GM12878 (cell line): ENCODE measurements at places on chromosomes 7 and 10. TPM values are rescaled to one million over a fixed set of nuclear protein-coding genes. Genes with fewer than 3 reads are reported as not detected.

GRCh38 chr7:120070201-120070600 lies 202.8 kb upstream of the KCND2 start:
- H3K36me3 ChIP-seq: no peaks in the 10 kb centered on the region
- H3K4me1 ChIP-seq: no peaks in the 10 kb centered on the region
- H3K27me3 ChIP-seq: no peaks in the 10 kb centered on the region
- DNase-seq: peak; percentile 17
- H3K27ac ChIP-seq: no peak overlapping the region

DNA sequence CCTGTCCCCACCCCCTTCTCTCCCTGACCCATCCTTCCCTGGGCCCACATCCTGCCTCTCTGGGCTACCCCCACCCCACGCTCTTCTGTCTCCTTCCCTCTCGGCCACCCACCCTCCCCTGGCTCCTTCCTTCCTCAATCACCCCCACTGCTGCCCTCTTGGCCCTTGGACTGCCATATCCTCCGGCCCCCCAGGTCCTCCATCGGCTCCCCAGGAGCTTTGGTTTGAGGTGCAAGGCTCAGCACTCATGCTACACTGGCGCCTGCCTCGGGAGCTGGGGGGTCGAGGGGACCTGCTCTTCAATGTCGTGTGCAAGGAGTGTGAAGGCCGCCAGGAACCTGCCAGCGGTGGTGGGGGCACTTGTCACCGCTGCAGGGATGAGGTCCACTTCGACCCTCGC lies 10.9 kb downstream of the EPHB6 start:
- no peak overlapping the region for H3K27ac ChIP-seq
- DNase-seq: no peak
- H3K36me3 ChIP-seq: no peaks in the 10 kb centered on the region
- H3K27me3 ChIP-seq: no peaks in the 10 kb centered on the region; the same call in 1 of the 2 replicates

- no peaks in the 10 kb centered on the region for H3K36me3 ChIP-seq
- H3K4me3 ChIP-seq: peak within 1 kb of the TSS; percentile 50; the same call in 1 of the 2 replicates
- no peak for DNase-seq
- H3K4me1 ChIP-seq: peaks cover 16% of the 10 kb centered on the region
Observed at GRCh38 chr7:12570534-12571461, at the start of gene SCIN. TSS of gene SCIN (plus strand) at chr7:12570720. CDS start at chr7:12570787, 67 bp downstream.

- no peaks in the 10 kb centered on the region for H3K4me1 ChIP-seq
- H3K4me3 ChIP-seq: no peak overlapping the region
- no peaks in the 10 kb centered on the region; the same call in 1 of the 2 replicates for H3K36me3 ChIP-seq
- no peak overlapping the region for H3K27ac ChIP-seq
- no peak for DNase-seq
Observed at GRCh38 chr7:4791738-4792536, 16.5 kb downstream of the AP5Z1 start.

The CPED1 gene
- 0.21 and 0.77 TPM in 2 replicates for total RNA-seq

- no peaks in the 10 kb centered on the region for H3K27me3 ChIP-seq
- H3K27ac ChIP-seq: no peak overlapping the region
- no peak for DNase-seq
Observed at GRCh38 chr10:105188737-105189462, 547.8 kb downstream of the SORCS3 start.

The BICC1 gene
- total RNA-seq: 0.08 and 0.10 TPM in 2 replicates

DNA sequence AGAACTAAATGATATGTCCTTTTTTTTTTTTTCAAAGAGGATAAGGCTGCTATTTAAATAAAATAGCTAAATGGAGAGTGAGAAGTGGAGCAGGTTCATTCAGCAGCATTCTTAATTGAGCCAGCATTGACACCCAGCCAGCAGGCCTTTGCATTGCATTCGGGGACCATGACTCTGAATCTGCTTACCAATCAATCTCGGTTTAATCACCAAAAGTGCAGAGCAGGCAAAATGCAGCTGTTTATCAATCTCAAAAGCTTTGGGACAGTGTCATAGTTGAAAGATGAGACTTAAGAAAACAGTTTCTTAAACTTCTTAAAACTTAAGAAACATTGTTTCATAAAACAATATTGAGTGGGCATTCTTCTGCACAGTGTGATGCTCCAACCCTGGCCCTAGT lies 51.7 kb downstream of the PLEKHA8 start:
- H3K27me3 ChIP-seq: no peaks in the 10 kb centered on the region
- H3K4me1 ChIP-seq: no peaks in the 10 kb centered on the region
- no peaks in the 10 kb centered on the region for H3K36me3 ChIP-seq
- no peak overlapping the region for H3K4me3 ChIP-seq

GRCh38 chr7:36532981-36533499 lies 143.4 kb downstream of the ANLN start:
- DNase-seq: no peak
- no peaks in the 10 kb centered on the region for H3K27me3 ChIP-seq
- no peaks in the 10 kb centered on the region for H3K4me1 ChIP-seq
- no peak overlapping the region for H3K27ac ChIP-seq
- no peak overlapping the region for H3K4me3 ChIP-seq

- no peaks in the 10 kb centered on the region for H3K27me3 ChIP-seq
- no peaks in the 10 kb centered on the region for H3K36me3 ChIP-seq
- DNase-seq: no peak
- no peak overlapping the region for H3K4me3 ChIP-seq
Observed at GRCh38 chr7:8627325-8627724, 193.9 kb downstream of the NXPH1 start.

DNA sequence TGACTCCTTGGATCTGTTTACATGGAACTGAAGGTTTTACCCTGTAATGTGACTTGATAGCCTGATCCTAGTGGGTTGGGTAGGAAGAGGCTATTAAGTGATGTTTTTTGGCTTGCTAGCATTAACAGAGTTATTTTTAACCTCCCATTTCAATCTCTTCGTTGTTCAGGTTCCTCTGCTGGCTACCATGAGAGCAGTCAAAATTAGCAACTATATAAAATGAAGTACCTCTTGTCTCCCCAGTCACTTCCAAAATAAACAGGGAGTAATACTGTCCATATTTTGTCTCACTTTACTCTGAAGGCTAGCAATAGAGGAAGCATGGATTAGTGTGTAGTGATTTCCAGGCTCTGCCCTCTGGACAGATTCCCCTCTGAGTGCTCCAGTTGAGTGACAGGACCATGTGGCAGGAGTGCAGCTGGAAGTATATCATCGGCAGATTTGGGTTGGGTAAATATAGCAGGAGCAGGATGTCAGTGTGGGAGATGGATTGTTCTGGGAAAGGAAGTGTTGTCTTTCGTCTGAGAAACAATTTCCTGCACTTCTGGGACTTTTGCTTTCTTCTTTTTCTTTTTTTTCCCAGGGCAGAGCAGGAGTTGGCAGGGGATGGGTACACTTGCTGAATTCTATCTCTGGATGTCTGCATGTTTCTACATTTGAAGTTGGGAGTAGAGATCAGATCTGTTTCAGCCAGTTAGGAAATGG lies 35.2 kb downstream of the GBF1 start:
- peaks cover 6% of the 10 kb centered on the region; the same call in 1 of the 2 replicates for H3K4me1 ChIP-seq
- no peak for DNase-seq
- peak overlapping the region; percentile 14; the same call in 1 of the 2 replicates for H3K4me3 ChIP-seq
- no peaks in the 10 kb centered on the region for H3K27me3 ChIP-seq
- H3K27ac ChIP-seq: peak overlapping the region; percentile 44

The GALNT17 gene
- total RNA-seq: 0.15 TPM in 1 of 2 replicates, not detected in the other

GRCh38 chr7:52498366-52498765 lies 537.1 kb upstream of the POM121L12 start:
- H3K36me3 ChIP-seq: no peaks in the 10 kb centered on the region
- H3K27me3 ChIP-seq: no peaks in the 10 kb centered on the region
- no peak overlapping the region for H3K4me3 ChIP-seq

The CTAGE8 gene
- 0.67 and 1.4 TPM in 2 replicates for total RNA-seq

DNA sequence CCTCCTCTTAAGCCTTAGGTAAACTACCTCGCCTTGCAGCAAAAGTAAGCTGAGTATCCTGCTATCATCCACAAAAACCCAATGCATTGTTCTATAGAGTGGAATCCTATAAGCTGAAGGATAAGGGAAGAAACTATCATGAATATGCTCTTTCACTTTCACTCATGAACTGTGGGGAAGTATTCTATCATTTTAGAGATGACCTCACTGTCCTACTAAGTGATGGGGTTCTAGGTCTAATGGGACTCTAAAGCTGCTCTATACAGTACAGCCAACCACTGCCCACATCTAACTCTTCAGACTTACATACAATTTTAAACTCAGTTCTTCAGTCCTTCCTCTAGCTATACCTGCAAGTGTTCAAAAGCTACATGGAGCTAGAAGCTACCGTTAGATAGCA lies 16.2 kb downstream of the MKRN1 start:
- peaks cover 16% of the 10 kb centered on the region for H3K36me3 ChIP-seq
- H3K27ac ChIP-seq: no peak overlapping the region
- H3K4me3 ChIP-seq: no peak overlapping the region

The LRIT1 gene
- not detected in 2 replicates for total RNA-seq
